ENCODE measurements at places on chromosomes 3 and 15.
A peak's percentile ranks its signal among the peaks of the same experiment; 100 is the strongest.

DNA sequence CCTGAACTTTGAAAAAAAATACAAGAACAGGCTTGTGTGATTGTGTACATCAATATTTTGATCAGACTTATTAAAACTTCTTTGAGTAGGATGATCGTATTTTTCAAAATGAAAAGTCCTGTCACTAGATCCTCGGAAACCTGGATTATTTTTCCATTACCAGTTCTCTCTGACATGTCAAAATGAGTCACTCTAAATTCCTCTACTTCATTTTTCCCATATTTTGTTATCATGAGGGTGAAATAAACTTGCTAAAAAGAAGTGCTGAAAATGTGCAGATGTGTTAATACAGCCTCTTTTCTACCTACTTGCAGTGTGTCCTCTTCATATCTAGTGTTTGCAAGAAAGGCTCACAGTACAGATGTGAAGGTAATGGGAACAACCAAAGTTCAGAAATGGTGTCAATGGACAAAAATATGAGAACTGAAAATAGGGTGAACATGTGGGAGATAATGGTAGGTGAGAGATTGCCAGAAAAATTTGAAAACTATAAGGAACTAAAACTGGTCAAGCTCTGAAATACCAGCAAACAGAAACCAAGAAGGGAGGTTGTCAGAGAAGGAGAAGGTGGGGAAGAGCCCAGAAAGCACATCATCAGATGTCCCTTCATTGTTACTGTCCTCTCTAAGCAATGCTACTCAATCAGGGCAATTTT, 108.2 kb downstream of the EOMES start:
- DNase-seq, result no peak

- no peak for DNase-seq
Observed at GRCh38 chr15:70318594-70319465, 221.1 kb upstream of the TLE3 start.

GRCh38 chr3:14716591-14716990, 41.6 kb downstream of the C3orf20 start:
- DNase-seq, result no peak

DNA sequence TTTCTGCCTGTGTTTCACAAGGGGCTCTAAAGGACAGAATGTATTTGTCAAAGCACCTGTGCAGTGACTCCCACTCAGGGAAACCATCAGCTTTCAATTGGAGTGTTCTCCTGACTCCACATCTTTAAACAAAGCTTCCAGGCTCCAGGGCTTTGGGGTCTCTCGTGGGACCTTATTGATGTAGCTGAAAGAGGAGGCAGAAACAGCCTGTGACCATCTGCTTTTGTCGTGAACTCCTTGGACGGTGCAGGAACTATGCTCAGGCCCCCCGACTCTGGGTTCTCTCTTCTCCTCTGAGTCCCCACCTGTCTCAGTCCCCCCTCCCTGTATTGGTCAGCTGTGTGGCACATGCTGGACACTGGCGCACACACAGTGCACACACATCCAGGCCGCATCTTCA, 486.8 kb downstream of the GABRG3 start:
- DNase-seq, result no peak

- no peak for DNase-seq
Observed at GRCh38 chr3:25365636-25366035, 62.4 kb upstream of the RARB start.

- DNase-seq, result no peak
Observed at GRCh38 chr3:17030956-17031652, 146.3 kb downstream of the PLCL2 start.

DNA sequence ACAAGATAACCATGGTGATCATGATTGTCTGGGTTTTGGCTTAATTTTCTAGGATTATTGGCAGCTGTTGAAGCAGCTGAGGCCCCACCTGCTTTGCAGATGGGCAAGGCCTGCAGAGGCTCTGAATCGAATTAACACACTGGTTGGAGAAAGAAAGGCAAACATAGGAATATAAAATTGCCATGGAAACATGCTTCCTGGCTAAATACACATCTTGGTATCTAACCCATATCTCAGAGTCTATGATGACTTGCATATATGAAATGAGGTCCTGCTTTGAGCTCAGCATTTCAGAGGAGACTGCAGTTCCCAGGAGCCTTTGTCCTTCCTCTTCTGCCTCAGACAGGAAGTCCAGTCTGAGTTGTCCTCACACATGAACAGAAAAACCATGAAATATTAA, 24.3 kb upstream of the SV2B start:
- DNase-seq, result no peak

- DNase-seq, result no peak
Observed at GRCh38 chr15:69742361-69742760, 289.7 kb downstream of the RPLP1 start.

GRCh38 chr15:90294601-90295269, 29.3 kb downstream of the NGRN start:
- DNase-seq, result no peak

DNA sequence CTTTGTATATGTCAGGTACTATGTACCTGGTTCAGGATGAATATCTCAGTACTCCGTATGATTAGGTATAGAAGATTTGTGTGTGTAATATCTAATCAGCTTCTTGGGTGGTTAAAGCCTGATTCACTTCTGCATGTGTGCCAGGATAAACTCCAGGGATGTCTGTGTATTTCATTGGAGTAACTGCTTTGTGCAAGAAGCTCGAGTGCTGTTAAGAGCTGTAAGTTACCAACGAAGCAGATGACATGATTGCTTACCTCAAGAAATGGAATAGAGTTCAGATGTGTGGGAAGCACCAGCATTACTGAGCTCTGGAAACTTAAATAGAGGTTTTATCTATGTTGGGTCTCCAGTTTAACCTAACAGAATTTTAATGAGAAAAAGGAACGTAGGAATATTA, 23.7 kb downstream of the FAM98B start:
- DNase-seq, result no peak

- no peak for DNase-seq
Observed at GRCh38 chr3:11185564-11186317, 31.4 kb downstream of the HRH1 start.

GRCh38 chr3:138186803-138187295, 252 bp upstream of the ARMC8 start:
- peak; percentile 91 for DNase-seq

- DNase-seq, result peak; percentile 79
Observed at GRCh38 chr15:75720787-75721479, 8.3 kb upstream of the CSPG4 start.

DNA sequence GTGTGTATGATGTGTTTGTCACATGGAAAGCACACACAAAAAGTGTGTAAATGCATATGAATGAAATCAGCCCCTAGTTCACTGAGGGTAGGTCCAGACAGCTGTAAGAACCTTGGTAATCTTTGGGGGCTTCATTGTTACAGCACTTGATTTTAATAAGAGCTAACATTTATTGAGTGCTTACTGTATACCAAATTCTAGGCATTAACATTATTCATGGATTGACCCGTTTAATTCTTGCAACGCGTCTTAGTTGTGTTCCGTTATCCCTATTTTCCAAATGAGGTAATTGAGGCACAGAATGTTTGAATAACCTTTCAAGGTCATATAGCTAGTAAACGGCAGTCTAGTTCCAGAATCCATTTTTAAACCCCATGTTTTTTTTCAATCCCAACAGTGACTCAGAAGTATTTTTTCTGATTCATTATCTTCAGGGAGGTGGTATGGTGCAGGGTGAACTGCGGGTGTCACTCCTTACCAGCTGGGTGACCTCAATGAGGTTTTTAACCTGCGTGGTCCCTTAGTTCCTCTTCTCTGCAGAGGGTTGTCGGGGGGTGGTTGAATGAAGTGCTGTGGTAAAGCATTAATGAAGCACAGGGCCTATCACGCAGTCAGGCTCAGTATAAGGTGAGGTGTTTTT, 14.2 kb downstream of the RAB8B start:
- peak; percentile 65 for DNase-seq

GRCh38 chr3:10762116-10762515, 53.9 kb upstream of the SLC6A11 start:
- DNase-seq, result no peak

GRCh38 chr3:117801912-117802239, 1092.3 kb downstream of the TUSC7 start:
- no peak for DNase-seq

- no peak for DNase-seq
Observed at GRCh38 chr15:44598892-44599291, 61.9 kb downstream of the EIF3J start.

- DNase-seq, result no peak
Observed at GRCh38 chr3:46386205-46386604, 15.5 kb downstream of the CCR5 start.

GRCh38 chr15:29672923-29673809, 149.1 kb downstream of the TJP1 start:
- DNase-seq, result no peak

DNA sequence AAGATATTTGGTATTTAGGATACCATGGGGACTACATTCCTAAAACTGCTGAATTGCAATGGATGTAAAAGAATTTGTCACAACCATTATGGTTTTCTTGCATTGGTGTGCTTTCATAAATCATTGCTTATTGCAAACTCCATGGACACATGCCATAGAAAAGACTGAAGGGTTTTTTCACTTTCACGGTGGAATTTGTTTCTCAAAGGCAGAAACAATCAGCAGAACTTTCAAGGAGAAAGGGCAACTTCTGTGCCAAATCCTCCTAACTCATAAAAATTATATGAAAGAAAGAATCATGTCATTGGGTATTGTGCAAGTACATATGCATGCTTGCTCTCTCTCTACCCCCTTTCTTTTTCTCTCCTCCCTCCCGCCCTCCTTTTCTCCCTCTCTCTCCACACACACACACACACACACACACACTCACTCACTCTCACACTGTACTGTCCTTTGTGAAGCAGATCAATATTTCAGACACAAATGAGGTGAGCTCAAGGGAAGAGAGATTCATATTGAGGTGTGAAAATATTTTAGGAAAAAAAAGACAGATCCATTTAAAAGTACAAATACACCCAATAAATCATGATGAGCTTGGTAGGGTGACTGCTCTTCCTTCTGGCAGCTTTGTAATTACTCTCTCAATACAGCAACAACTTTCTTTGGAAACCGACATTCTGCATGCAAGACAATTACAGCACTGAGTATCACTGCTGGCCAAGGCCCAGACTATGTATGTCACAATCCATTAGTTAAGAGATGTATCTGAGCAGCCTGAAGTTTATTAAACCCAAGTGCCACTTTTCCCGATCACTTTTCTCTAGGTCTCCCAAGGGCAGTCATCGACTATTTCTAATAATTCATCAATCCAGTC, 492.6 kb downstream of the TUSC7 start:
- DNase-seq, result no peak

DNA sequence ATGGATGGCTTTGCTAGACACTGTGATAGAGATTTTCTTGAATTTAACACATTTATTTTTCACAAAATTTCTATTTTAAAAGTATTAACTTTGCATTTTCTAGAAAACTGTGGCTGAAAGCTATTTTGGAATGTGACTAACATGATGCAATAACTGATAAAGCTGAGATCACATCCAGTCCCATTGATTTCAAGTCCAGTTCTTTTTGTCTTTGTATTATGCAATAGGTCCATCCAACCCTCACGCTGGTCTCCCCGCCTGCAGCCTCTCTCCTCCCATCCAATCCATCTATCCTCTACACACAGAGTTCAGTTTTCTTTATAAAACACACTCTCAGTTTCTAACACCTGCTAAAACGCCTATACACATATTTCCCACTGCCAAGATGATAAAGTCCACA, 178.8 kb downstream of the CNTN3 start:
- no peak for DNase-seq

DNA sequence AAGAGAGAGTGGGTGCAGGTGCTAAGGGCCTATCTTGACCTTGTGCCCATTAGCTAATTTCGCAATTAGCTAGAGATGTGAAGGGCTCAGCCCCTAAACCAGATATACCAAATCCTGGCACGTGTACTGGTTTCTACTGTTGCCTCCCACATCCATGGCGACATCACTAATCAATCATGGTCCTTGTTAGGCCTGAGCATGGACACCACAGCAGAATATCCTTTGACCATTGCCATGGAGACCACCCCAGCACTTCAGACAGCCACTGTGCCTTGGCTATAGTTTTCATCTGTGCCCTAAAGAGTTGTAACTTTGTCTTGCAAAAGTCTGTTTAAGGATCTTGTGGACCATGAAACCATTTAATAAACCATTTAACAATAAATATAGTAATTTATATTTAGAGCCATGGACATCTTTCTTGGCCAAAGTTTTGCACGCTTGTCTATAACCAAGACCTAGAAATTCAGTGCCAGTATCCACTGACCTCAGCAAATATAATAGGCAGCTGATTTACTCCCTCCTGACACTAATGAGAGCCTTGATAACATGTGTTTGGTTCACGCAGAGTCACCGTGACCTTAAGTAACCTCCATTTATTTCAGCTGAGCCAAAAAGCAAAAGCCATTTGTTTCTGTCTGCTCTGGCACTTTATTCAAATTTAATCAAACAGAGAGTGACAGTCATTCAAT, 43.4 kb downstream of the COLQ start:
- DNase-seq, result no peak

DNA sequence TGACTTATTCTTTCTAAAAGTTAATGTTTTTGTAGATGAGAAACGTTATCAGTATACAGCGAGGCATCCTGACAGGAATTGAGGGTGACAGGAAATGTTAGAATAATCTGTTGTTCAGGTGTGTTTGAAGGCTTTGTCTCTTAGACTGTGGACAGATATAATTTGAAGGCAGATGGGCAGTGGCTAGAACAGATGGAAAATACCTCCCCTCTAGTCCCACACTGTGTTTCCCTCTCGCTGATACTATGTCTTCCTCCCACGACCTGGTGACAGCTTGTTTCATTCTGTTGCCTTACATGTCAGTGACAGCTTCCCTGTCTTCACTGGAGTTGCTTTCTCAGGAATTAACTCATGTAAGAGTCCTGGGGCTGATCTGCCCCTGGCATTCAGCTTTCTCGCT, 125.3 kb downstream of the MYRIP start:
- no peak for DNase-seq

- no peak for DNase-seq
Observed at GRCh38 chr3:114519415-114519814, 225.6 kb downstream of the TIGIT start.

DNA sequence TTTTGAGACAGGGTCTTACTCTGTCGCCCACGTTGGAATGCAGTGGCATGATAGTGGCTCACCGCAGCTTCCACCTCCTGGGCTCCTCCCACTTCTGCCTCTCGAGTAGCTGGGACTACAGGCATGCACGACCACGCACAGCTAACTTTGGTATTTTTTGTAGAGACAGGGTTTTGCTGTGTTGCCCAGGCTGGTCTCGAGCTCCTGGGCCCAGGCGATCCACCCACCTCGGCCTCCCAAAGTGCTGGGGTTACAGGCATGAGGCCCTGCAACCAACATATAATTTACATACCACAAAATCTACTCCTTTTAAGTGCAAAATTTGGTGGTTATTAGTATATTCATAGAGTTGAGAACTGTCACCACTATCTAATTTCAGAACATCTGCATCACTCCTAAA, 31.7 kb downstream of the CCDC14 start:
- no peak for DNase-seq
